ENCODE measurements at places on chromosomes 11 and 22.

DNA sequence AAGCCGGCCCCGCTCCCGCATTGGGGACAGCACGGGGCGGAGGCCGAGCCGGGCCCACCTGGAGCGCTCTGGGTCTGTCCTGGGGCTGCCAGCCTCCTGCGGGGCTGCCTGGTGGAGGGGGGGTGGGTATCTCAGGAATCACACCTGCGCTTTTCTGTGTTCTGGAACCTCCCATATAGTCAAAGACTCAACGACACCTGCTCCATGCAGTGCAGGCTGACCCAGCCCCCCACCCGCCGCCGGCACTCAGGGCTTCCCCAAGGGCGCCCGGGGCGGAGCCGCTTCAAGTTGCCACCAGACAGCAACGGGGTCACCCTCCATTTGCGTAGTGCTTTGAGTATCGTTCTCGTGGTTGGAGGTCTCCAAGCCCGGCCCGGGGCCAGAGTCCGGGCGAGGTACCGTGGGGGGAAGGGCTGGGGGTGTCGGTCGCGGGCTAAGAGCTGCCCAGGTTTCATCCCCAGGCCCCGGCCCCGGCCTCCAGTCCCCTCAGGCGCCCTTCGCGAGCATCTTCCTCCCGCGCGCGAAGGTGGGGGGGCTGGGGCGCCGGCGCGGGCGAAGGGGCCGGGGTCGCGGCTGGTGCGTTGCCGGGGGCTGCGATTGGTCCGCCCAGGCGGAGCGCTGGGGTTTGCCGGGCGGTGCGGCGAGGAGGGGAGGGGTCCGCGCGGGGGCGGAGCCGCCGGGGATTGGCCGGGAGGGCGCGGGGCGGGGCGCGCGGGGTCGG, 6.6 kb downstream of the TSPAN4 start:
- DNase-seq = peak; percentile 90

DNA sequence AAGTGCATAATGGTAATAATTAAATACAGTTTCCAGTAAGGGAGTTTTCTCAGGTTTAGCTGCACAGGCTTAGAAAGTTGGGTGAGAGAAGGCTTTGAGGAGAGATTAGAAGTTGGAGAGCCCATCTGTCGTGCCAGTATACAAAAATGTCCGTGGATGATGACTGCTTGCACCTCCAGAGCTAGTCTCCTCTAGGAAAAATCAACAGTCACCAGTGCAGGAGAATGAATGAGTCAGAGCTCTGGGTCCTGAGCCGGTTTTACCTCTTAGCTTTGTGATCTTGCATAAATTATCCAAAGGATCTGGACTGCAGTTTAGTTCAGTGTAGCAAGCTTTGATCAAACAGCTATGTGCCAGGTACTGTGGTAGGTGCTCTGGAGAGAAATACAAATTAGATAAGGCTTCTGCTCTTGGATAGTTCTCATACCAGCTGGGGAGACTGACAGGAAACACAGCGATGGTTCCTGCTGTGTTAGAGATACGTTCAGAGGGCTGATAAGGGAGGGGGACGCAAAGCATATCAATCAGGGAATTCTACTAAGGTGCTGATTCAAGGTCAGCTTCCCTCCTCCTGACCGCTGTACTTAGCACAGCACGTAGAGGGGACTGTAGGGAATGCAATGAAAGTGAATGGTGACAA, 125.9 kb downstream of the TEAD1 start:
- peak; percentile 94 for DNase-seq

GRCh38 chr11:15725246-15725645, 610.5 kb downstream of the INSC start:
- no peak for DNase-seq

DNA sequence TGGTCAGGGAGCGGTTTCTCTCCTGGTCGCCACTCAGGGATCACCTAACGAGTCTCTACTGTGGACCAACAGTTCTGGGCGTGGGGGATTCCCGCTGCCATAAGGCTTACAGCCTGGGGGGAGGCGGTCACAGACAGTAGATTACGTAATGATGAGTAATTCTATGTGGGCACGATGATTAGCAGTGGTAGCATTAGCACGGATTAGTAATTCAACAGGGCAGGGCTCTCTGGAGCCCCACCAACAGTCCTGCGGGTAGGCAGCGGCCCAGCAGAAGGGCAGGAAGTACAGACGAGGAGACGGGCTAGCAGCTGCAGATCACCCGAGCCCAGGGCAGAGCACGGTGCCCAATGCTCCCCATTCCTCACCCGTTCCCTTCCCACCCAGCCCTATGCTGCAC, 3.6 kb downstream of the SHISAL1 start:
- no peak for DNase-seq

DNA sequence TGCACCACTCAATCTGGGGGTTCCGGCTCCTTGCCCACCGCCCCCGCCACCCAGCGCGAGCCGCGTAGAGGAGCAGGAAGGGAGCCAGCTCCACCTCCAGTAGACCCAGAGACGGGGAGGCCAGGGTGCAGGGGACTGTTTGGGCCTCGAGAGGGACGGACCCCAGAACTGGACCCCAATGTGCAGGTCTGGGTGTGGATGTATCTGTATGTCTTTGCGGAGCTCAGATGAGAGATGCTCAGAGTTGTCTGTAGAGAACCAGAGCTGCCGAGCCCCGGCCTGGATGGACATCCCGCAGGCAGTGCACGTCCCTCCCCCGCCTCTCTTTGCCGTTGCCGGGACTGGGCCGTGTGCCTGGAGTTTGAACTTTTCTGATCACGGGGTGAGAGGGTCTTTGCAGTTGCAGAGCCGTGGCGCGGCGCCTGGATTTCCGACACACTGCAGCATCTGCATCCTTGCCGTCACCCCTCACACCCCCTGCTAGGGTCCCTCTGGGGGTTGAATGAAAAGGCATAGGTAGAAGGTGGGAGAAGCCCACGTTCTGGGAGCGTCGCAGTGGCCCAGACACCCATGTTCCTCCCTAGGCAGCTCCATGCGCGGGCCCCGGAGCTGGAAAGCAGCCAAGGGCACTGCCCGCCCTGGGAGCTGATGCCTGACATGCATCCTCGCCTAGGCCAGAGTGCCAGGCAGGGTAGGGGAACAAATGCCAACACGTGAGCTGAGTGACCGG, 105.2 kb downstream of the KCNQ1 start:
- DNase-seq = no peak

- peak; percentile 96 for DNase-seq
These were observed 605.7 kb downstream of the INSC start for GRCh38 chr11:15720460-15720859.

- no peak for DNase-seq
These were observed 22.1 kb downstream of the TNRC6B start for GRCh38 chr22:40199852-40200251.

DNA sequence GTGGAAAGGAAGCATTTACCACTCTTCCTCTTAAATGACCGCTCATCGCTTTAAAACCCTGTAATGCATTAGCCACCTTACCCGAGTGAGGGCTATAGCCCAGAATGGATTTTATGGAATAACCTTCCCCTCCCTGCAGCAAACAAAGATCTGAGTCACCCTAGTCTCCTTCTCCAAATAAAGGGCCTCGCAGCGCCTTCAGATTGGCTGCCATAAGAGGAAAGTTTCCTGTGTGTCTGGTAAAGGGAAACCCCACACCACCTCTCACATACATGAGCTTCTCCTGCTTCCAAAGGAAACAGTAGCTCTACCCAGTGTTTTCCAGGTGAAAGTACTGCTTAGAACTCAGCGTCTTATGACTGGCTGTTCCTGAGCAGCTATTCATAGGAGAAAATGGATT, 47.8 kb downstream of the PPP2R1B start:
- peak; percentile 79 for DNase-seq

- DNase-seq = peak; percentile 87
These were observed 63.2 kb upstream of the VPREB1 start for GRCh38 chr22:22181341-22181850.

DNA sequence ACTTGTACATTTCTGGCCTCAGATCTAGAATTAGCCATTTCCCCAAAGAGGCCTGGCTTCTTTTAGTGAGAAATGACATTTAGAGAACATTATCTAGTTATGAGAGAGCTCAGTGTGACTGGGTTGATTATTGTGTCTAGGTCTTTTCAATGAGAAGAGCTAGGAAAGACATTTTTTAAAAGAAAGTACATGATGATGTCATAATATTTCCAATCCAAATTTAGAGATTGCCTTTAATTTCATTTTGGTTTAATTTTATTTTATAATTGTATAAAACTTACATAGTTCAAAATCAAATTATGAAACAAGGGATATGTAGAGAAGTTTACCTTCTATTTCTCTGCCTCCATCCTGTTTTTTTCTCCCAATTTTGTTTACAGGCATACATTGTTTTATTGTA, 354.9 kb downstream of the TMEM135 start:
- DNase-seq = no peak

GRCh38 chr11:7516475-7516874, 2.7 kb downstream of the PPFIBP2 start:
- no peak for DNase-seq

DNA sequence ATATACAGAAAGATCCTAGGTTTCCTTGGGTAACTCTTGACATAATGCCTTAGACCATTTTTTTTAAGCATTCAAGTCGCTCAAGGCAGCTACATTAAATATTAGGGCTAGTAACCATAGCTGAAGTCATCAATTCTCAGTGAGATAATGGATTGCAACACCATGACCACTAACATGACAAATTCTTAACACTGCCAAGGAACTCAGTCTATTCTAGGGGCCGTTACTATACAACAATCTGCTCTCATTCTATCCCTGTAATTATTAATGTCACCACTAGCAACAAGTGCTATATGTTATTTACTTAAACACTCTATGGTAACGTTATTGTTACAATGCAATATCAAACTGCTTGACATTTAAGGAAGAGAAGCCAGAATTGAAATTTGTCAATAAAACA, 3.2 kb upstream of the STK33 start:
- peak; percentile 71 for DNase-seq

DNA sequence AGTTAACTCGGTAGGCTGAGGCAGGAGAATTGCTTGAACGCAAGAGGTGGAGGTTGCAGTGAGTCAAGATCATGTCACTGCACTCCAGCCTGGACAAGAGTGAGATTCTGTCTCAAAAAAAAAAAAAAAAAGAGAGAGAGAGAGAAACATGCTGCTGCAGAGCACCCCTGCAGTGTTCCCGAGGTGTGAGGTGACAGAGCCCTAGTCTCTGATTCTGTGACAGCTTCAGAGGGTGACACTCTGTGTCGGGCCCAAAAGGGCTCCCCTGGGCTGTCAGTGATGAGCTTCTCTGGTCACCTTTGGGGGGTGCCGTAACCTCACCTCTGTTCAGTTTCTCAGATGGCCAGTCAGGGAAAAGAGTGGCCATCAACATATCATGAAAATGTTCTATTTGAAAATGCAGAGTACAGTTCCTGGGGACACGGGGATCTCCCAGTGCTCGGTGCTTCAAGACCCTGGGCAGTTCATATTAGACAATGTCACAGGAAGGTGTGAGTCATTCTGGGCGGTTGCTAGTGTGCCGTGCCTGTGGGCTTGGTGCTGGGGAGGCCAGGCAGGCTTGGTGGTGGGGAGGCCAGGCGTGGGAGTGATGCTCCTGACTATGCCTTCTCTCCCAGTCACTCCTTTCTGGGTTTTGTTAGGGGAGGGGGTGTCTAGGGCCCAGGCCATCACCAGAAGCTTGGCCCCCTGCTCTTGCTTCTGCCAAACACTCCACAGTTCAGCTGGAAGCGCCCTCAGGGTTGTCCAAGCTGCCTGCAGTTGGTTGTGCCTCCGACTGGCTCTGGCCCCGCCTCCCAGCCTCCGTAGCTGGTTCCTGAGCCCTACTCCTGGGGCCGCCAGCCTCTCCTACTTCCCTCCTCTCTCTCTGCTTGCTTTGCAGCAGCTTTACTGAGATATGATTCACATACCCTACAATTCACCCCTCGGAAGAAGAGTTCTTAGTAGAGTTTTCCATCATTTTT, 52.5 kb upstream of the CLDN5 start:
- DNase-seq = peak; percentile 21

GRCh38 chr22:42630901-42631602, 9.3 kb downstream of the ATP5MGL start:
- DNase-seq = no peak

DNA sequence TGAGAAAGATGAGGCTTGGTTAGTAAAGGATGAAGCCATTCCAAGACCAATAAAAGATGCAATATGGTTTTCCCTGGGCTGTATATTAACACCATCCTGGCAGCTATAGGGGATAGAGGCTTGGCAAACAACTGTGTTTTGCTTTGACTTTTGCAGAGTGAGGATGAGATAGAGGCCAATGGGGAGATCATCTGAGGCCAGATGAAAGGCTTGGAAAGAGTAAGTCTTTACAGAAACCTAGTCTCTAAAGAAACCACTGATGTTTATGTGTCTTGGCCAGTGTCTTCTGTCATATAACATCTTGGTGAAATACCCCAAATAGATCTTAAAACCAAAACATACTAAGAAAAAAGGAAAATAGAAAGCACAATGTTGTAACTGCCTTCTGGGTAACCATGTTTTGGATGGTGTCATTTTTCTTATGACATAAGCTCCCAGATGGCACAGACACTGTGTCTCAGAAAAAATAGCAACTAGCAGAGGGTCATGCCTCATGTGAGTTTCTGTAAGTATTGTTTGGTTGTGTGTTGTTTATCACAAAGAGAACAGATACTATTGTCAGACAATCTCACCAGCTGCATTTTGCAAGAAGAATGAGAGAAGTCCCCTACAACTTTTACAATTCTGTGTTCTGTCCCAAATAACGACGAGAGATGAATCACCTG, 305.4 kb downstream of the ST3GAL4 start:
- no peak for DNase-seq

- DNase-seq = peak; percentile 88
These were observed 20.0 kb downstream of the TRMU start for GRCh38 chr22:46355369-46355995.

GRCh38 chr11:129992161-129992944, 10.3 kb downstream of the PRDM10 start:
- DNase-seq = peak; percentile 92

DNA sequence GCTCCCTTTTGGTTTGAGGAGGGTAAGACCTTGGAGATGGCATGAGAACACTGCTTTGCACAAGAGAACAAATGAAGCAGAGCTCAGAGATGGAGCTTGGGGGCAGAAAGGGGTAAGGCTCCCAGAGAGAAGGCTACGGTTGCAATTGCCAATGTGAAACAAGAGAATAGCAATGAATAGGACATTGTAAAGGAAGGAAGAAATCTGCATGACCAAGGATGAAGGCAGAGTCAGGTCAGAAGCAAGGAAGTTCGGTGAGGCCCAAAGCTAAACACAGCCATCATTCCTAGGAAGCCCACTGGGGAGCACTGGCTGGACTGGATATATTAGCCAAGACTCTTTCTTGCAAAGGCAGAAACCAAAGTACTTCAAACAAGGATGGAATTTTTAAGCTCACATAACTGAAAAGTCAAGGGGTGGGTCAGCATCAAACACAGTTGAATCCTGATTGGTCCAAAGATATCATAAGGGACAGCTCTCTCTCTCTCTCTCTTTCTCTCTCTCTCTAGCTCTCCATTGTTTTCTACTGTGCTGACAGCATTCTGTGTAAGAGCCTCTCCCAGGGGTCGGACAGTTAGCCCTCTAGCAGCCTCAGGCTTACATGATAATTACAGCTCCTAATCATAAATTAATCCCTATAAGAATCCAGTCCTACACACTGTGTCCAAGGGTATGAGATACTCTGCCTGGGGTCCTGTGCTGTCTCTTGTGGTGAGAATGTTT, 484.3 kb downstream of the SOX6 start:
- no peak for DNase-seq

Data from DMS53 (cell line).